Tibial artery (tissue), 4 donors: ENCODE measurements at places on chromosomes 6 and 20.
A peak's percentile ranks its signal among the peaks of the same experiment; 100 is the strongest.

DNA sequence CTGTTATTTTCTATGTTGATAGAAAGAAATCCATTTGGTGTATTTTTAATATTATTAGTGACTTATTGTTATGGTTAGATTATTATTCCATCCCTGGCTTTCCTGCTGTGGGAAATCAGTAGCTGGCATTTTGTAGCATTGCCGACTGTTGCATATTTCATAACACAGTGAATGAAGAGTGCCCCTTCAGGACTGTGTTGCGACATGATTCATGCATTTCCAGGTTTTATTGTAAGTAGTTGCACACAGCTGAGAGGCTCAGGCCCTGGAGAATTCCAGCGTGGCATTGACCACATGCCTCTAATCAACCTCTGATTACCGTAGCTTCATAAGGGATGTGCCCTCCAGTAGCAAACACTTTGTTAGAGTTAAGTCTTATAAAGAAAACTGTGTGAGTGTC, 263.9 kb downstream of the FARS2 start:
- DNase-seq: no peak

DNA sequence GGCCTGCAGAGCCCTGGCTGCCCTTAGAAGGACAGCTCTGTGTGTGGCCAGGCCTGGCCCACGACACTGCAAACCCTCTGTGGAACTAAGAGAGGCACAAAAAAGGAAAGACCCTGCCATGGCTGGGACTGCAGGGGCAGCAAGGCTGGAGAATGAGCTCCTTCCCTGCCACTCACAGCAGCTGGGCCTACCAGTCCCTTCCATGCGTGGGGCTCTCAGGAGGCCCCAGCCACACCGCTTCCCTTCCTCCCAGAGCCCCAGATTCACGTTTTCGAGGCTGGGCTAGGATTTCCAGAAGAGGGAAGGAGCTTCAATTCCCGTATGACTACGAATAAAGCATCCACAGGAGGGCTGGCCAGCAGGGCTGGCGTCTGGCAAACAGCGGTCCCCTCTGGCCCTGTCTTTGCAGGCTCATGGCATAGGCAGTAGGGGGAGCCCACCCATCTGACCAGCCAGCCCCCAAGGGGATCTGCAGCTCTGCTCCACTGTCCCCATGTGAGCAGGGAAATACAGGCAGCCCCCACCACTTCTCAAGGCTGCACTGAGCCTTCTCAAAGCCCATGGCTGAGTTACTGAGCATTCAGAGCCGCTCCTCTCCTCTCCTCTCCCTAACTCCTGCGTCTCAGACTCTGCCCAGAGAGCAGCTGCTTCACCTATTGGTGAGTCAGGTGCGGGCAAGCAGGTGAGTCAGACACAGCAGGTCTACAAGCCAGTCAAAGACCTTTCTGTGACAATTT, 53.1 kb downstream of the NINL start:
- DNase-seq: no peak

DNA sequence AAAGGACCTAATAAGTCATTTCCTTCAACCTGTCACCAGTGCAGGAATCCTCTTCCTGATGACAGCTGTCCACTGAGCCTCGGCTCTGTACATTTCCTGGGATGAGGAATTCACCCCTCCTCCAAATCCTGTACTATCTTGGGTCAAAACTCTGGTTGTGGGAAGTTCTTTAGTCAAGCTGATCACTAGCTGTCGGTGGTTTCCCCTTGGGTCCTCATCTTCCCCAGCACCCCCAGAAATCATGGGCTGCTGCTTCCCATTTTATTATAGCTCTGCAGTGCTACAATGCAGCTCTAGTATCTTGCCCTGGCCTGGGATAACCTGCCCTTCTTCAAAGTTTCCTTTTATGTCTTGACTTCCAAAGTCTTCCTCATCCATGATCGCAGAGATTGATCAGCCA, 14.6 kb upstream of the ADA start:
- no peak for DNase-seq

DNA sequence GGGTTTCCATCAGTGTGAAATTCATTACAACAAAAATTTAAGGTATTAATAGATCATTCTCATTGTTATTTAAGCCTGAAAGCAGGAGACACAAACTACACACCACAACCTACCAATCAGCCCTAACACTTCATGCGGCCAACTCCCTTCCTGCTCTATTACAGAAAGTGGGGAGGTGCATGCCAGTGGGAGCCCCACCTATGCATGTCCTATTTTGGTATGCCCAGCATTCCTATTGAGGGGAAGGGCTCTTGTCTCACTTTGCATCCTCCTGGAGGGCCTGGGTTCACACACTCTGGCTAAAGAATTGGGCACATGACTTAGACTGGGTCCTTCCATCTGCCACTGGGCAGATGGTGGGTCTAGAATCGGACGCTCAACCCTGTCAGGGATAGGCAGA, 450.0 kb downstream of the PTPRT start:
- DNase-seq: no peak

DNA sequence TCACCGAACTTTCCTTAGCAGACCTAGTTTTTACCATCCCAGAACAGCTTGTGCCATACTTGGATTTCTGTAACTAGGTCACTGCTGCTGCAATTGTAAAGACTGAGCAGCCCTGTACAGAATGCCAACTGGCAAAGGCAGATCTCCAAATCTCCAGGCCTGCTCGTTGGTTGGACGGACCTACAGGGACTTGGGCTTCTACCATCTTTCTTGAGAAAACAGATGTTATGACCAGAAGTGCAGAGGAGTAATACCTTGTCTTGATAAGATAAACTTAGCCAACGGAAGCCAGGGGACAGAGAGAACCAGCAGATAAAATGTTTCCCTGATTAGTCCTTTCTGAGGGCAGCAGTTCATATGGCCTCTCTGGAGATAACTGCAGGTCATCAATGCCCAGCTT, 304.1 kb downstream of the RFPL4B start:
- no peak for DNase-seq

- no peak for DNase-seq
Observed at GRCh38 chr6:168908887-168909286, 344.8 kb downstream of the THBS2 start.

DNA sequence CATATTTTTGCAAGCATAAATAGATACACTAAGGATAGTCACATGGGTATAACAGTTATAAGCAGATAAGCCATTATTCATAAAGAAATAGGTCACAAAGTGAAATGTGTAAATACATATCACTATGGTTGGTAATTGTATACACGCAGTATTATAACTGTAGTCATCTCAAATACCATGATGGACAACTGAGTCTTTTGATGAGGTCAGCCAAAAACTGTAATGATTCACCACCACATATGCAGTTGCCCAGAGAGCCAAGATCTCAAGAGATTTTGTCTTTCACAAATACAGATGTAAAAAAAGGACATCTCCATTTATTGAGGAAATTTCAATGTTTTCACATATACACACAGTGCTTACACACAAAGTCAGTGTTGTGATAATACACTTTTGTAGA, 28.3 kb downstream of the ZNF292 start:
- no peak for DNase-seq

GRCh38 chr6:151763303-151763702, 44.2 kb upstream of the ESR1 start:
- DNase-seq: no peak

DNA sequence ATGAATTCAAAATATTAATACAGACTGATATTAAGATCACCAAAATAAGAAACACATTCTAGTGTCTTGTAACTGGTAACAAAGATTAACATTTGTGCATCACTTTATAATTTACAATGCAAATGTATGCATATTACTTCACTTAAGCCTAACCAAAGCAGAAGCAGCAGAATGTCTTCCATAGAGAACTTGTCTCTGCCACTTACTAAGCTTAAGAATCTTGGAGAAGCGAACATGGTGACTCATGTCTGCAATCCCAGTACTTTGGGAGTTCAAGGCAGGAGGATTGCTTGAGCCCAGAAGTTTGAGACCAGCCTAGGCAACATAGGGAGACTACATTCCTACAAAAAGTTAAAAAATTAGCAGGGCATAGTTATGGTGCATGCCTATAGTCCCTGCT, 18.8 kb downstream of the AK9 start:
- no peak for DNase-seq

- DNase-seq: no peak
Observed at GRCh38 chr20:309306-309840, 12.0 kb downstream of the ZCCHC3 start.

DNA sequence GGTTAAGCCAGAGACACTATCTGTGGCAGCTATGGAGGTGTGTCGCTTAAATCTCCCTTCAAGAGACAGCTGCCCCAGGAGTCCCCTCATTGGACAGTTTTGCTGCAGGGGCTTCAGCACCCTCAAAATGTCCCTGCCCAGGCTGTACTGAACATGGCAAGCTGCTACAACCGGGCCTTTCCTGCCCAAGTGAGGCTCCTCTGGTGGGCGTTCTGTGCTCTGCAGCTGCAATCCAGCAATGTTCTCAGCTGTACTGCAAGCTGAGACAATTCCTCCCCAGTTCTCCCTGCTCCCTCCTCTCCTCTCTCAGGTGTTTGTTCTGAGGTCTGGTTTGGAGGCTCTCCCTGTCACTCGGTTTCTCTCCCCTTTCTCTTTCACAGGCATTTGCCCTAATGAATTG, 190.8 kb upstream of the LAMP5 start:
- DNase-seq: no peak

- DNase-seq: no peak
Observed at GRCh38 chr6:139905404-139906052, 531.1 kb upstream of the CITED2 start.

DNA sequence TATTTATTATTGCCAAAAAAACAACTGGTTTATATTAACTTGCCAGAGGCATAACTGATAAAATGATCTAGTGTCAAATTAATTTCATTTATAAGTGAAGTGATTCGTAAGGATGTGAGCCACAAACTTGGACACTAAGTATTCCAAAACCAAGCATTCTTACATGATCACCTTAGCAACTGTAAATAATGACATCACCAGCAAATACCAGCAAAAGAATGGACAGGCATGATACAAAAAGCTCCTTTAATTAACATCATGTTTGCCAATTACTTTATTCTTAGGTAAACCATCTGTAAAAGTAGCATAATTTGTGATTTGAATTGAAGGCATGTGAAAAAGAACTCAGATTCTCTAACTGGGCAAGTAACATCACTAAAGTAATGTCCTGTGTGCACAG, 17.2 kb upstream of the FNDC1 start:
- DNase-seq: no peak

DNA sequence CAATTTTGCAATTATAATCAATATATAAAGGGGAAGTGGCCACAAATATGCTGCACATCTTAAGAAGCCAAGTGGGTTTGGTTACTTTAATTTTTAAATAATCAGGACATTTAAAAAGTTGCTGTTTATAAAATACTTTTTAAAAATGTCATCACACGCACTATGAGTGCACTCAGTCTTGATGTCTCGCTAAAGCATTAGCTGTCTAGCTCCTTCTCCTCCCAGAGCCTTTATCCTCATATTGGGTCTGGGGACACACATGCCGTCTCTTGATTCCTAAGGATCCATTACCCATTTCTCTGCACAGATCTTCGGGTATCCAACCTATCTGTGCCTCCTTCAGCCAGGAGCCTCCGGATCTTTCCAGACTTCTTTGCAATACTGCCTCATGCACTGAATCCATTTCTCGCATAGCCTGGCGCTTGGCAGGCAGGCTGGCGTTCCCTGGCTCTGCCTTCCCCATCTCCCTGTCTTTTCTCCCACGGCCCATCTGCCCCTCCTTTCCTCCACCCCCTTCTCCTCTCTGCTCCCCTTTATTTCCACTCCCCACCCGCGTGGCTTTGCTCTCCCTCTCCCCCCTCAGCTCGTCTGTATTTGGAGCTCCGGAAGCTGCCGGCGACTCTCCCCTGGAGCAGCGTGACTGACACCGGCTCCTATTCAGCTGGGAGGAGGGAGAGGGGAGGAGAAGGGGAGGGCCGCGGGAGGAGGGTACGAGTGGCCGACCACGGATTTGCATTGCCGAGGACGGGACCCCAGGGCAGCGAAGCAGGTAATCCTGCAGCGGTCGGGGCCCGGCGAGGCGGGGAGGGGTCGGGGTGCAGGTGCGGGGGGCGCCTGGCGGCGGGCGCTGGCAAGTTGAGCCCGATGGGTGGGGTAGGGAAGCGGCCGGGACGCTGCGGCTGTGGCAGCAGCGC, at the start of gene CAP2:
Gene CAP2, plus strand, starts transcription at position 618 of the 914 bp plus-strand sequence. CDS start 27,961 bp downstream, outside the sequence.
- DNase-seq: peak; percentile 51

GRCh38 chr20:10910535-10911178, 236.9 kb upstream of the JAG1 start:
- DNase-seq: no peak

GRCh38 chr20:3093861-3094361, 9.4 kb upstream of the AVP start:
- no peak for DNase-seq

- no peak for DNase-seq
Observed at GRCh38 chr20:10853731-10854130, 179.9 kb upstream of the JAG1 start.

GRCh38 chr6:43506171-43506570, 4.0 kb downstream of the LRRC73 start:
- no peak for DNase-seq

- DNase-seq: no peak
Observed at GRCh38 chr6:167662075-167662880, 164.4 kb upstream of the AFDN start.

DNA sequence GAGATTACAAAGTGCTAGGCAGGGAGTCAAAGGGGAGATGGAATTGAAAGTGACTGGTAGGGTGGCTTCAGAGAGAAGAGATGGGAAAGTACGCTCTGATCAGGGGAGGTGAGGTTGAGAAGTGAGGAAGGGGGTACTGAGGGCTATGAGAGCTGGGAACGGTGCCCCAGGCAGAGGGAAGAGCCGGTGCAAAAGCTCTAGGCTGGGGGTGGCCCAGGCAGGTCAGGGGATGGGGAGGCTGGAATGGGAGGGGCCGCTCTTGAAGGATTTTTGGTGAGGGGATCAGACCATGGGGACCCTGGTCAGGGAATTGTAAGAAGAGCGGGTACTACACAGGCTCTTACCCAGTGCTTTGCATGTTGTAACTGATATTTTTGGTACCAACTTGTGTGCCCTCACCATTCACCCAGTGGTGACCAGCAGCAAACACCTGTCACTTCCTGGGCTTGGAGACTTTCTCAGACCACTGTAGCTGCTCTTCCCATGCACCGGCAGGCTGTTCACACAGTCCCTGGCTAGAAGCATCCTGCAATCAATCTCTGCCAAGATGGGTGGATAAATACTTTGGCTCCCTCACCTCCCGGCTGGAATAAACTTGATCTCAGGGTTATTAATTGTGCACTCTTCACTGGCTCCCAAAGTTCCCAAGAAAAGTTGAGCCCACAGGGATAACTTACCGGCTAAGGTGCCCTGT, 24.0 kb downstream of the PCK1 start:
- DNase-seq: no peak

DNA sequence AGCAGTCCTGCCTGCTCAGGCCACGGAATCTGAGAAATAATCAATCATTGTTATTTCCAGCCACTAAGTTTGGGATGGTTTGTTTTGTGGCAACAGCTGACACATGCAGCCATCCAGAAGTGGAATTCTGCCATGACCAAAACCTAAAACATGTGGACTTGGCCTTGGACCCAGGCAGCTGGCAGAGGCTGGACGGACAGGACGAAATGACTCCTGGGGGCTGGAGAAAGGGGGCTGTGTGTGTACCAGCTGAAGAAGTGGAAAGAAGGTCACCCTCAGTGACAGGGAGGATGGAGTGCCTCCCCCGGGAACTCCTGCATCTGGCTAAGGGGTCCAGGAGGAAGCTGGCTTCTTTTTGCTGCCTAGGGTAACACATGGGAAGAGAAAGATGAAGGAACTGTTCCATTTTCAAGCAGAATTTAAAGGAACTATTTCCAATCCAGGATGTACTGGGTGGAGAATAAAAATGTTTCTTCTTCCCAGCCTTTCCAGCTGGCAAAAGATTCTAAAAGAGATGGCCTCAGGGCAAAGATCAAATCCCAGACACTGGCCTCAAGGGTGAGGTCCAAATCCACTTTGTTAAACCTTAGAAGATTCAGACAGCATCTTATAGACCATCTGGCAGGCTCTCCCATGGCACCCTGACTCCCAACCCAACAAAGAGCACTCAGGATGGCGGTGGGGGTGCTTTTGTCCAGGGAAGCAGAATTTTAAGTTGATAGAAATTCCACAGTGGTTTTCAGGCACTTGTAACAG, 14.3 kb downstream of the SERPINB6 start:
- DNase-seq: no peak
